ENCODE measurements at places on chromosomes 11 and 22.

- no peak for DNase-seq
Measured at GRCh38 chr11:64608046-64608445, 17.0 kb downstream of the SLC22A12 start.

DNA sequence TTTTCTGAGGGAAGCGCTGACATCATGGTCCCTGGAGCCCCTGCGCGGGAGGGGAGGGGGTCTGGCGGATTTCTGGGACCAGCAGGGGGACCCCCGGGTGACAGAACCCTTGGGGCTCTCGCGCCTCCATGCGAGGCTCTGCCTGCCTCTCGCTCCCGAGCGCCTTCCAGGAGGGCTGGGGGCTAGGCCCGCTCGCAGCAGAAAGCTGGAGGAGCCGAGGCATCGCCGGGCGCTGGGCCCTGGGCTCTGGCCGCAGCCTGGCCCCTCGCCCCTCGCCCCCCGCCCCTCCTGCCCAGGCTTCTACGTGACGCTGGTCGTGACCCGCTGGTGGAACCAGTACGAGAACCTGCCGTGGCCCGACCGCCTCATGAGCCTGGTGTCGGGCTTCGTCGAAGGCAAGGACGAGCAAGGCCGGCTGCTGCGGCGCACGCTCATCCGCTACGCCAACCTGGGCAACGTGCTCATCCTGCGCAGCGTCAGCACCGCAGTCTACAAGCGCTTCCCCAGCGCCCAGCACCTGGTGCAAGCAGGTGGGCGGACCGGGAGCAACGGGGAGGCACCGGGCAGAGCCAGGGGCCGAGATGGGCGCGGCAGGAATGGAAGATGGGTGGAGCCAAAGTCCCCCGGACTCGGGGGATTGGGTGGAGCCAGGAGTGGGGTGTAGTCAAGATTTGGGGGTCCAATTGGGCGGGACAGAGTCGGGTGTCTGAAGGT, 5.4 kb downstream of the BEST1 start:
- DNase-seq: no peak

DNA sequence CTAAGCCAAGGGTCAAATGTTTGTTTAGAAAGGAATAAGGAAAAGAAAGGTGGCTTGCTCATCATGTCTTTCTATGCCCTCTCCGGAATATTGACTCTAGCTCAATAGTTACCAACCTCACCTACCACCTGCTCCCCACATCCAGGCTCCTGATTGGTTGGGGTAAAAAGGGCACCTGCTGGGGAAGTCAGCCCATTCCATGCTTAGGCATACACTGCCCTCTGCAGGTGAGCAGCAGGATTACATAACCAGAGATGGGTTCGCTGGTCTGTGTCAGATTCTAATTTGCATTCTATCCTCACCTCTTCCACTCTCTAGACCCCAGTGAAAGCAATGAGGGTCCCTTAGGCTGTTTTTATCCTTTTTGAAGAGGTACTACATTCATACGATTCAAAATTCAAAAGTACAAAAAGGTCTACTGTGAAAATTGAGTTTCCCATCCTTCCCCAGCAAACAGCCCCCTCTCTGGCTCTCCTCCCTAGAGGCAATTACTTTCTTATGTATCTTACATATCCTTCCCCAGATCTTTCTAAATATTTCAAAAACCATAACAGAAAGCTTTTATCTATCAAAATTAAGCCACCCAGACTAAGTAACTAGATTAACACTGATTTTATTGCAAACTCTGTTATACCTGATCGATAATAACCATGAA, 98.0 kb upstream of the ASPHD2 start:
- DNase-seq: peak; percentile 14

DNA sequence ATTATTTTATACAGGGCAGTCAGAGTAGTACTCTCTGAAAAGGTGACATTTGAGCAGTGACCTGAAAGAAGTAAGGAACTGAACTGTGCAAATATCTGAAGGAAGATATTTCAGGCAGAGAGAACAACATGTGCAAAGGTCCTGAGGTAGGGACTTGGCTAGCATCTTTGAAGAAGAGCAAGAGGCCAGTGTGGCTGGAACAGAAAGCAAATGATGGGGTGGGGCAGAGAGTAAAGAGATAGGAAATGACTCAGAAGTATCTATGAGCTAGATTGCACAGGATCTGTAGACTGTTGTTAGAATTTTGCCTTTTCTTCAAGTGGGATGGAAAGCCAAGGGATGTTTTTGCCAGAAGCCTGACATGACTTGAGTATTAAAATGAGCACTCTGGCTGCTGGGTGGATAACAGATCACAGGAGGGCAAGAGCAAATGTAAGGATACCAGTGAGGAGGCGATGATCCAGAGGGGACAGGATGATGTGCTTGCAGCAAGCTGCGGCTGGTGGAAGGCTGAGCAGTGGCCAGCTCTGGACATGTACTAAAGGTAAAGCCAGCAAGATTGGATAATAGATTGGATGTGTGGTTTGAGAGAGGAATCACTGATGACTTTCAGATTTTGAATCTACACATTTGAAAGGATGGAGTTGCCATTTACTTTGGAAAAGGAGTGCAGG, 33.2 kb upstream of the TTC12 start:
- DNase-seq: no peak

DNA sequence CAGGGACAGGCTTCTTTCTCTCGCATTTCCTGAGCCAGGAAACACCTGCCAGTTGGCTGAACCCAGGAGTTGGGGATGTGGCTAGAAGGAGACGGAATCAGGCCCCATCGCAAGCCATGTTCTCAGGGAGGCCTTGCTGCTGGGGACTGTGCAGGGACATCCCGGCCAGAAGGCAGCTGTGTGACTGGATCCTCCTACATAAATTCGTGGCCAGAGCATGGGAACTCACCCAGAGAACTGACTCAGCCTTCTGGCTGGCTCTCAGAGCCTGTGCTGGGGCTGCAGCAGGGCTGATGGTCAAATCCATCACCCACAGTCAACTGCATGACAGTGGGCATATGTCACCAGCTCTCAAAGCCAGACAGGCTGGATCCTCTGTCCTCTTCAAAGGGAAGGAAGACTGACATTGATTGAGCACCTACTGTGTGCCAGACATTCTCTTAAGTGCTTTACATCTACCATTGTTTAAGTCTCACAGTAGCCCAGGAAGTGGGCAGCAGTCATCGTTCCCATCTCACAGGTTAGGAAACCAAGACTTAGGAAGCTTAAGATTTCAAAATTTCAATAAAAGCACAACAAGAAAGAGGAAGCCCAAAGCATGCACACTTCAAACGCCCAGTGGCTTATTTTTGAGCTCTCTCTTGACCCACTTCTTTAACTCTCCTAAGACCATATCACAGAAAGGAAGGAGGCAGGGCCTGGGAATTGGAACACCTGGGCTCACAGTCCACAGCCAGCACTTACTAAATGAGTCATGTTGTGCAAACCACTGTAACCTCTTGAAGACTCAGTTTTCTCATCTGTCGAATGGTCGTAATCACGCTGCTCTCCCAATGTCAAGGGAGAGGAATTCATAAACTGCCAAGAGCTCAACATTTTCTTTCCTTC, 30.9 kb upstream of the CACNG2 start:
- DNase-seq: no peak

Measured in activated naive CD4-positive, alpha-beta T cell (primary cell).